ENCODE measurements at places on chromosomes 4 and X. TPM values are rescaled to one million over a fixed set of nuclear protein-coding genes. Genes with fewer than 3 reads are reported as not detected.

The ESX1 gene
- not detected for total RNA-seq

- no peak for DNase-seq
Measured at GRCh38 chr4:133921280-133922195, 280.1 kb downstream of the PABPC4L start.

The FBXO8 gene
- 15.5 TPM for total RNA-seq

- DNase-seq: no peak
Measured at GRCh38 chrX:100411802-100412715, 2.0 kb upstream of the PCDH19 start.

The MAGEA10 gene
- not detected for total RNA-seq

The LRAT gene
- total RNA-seq: not detected

DNA sequence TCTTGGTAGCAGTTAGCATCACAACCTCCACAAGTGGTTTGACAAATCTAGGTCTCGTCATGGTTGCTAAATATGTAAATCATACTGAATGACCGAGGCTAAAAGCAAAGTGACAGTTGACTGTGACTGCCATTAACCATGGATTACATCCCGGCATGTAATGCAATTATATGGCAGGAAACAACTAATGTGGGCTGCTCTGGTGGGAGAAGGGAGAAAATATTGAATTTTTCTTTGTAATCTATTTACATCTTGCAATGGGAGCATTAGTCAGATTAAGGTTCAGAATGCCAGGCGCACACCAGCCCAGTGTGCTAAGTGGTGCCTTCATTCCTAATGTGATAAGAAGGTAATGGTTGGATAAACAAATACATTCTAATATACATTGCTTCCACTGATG lies 35.8 kb downstream of the UNC5C start:
- DNase-seq: no peak

DNA sequence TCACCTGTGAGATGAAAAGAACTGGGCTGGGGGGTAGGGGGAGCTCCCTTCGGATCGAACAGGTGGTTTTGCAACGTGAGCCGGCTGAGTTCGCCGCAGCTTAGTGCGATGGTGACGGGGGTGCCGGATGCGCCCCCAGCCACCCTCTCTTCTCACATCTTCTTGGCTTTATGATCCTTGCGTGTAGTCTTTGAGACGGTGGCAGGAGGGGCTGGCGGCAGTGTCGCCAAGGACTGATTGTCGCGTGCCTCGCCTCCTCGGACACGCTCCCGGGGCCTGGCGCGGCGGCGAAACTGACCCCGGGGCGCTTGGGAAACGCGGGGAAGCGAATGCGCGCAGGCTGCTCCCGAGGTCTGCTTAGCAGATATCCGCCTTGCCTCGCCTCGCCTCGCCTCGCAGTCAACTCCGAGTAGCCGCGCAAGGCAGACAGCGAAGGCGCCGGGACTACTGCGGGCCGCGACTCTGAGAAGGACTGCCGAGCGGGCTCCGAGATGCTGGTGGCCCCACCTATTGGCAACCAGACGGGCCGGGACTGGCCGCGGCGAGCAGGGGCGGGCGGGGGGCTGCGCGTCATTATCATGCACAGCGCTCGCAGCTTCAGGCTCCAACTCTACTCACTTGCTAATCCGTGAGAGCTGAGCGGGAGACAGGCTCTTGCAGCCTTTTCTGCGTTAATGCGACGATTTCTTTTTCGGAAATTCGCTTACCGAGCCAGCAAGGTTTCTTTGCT lies 1.5 kb downstream of the GRID2 start:
- DNase-seq: no peak

Data from ascending aorta (tissue), 2 donors.